ENCODE measurements at places on chromosomes 12 and 14. TPM values are rescaled to one million over a fixed set of nuclear protein-coding genes. Genes with fewer than 3 reads are reported as not detected.
A peak's percentile ranks its signal among the peaks of the same experiment; 100 is the strongest.

- no peaks in the 10 kb centered on the region for H3K36me3 ChIP-seq
- no peak for DNase-seq
- no peaks in the 10 kb centered on the region for H3K27me3 ChIP-seq
- H3K27ac ChIP-seq, result no peak overlapping the region
- H3K4me1 ChIP-seq, result no peaks in the 10 kb centered on the region
Measured at GRCh38 chr14:34355584-34356263, 106.3 kb downstream of the SPTSSA start.

Gene REP15
- total RNA-seq, result 2.3 TPM

- H3K27me3 ChIP-seq, result no peaks in the 10 kb centered on the region
- DNase-seq, result no peak
- no peak overlapping the region for H3K27ac ChIP-seq
- H3K36me3 ChIP-seq, result no peaks in the 10 kb centered on the region
Measured at GRCh38 chr14:73829526-73830431, 21.9 kb upstream of the PTGR2 start.

DNA sequence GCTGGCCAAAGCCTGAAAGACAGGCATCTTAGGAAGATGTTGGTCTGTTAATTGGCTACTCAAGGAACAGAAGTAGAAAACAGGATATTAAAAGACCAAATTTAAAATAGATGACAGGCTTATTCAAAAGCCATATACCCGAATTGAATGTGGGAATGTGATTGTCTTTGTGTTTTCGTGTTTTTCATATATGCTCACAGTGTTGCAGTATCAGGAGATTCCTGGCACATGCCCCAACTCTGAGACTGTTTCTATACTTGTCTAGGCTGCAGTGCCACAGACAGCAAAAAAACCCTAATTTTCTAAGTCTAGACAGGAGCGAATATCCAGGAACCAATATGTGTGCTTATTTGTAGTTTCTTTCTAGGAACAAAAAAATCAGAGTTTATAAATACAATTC is 57.4 kb upstream of the KRR1 start:
- no peaks in the 10 kb centered on the region for H3K4me1 ChIP-seq
- H3K27me3 ChIP-seq, result no peaks in the 10 kb centered on the region
- DNase-seq, result no peak
- no peak overlapping the region for H3K4me3 ChIP-seq
- H3K27ac ChIP-seq, result no peak overlapping the region

DNA sequence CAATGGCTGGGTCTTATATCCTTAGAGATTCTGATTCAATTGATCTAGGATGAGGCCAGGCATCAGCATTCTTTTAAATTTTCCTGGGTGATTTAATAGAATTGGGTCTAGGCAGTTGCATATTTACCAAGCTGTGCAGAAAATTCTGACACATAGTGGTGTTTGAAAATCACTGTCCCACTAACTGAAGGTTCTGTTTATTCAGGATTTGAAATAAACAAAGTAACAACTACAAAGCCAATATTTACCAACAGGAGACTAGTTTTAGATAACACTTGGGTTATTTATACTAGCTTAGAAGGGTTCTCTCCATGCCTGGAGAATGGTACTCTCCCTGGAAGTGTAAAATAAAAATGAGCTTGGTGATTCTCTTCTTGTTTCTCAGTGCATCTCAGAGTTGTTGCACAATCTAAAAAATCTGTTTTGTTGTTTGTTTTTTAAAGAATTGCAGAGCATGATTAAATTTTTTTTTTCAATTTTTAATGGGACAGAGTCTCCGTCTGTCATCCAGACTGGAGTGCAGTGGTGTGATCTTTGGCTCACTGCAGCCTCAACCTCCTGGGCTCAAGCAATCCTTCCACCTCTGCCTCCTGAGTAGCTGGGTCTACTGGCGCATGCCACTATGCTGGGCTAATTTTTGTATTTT is 16.9 kb downstream of the BEST3 start:
- H3K27me3 ChIP-seq, result no peaks in the 10 kb centered on the region
- no peaks in the 10 kb centered on the region for H3K36me3 ChIP-seq
- H3K27ac ChIP-seq, result no peak overlapping the region

- no peak overlapping the region for H3K4me3 ChIP-seq
- H3K4me1 ChIP-seq, result 0 out of 2 replicates have a peak, but pooled peaks cover 5% of the 10 kb centered on the region
- no peaks in the 10 kb centered on the region for H3K36me3 ChIP-seq
- peak; percentile 68 for DNase-seq
- no peaks in the 10 kb centered on the region for H3K27me3 ChIP-seq
Measured at GRCh38 chr14:100673085-100673806, 53.4 kb upstream of the DLK1 start.

DNA sequence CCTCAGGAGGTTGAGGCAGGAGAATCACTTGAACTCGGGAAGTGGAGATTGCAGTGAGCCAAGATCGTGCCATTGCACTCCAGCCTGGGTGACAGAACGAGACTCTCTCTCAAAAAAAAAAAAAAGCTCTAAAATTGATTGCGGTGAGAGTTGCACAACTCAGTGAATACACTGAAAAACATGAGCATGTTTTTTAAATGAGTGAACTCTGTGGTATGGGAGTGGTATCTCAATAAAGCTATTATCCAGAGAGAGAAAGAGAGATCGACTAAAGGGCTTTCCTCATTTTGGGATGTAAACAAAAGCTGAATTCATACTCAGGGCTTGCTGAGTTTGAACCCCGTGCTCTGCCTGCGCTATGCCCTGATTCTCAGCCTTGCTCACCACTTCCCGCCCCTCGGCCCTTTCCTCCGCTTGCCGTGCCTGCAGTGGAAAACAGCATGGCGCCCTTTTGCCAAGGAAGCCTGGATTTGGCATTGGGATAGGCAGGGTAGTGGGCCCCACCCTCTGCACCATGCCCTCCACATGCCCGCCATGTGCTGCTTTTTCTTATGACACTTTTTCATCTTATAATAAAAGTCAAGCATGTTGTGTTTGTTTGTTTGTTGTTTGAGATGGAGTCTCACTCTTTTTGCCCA is 102.5 kb downstream of the LGMN start:
- no peak overlapping the region for H3K4me3 ChIP-seq
- H3K27me3 ChIP-seq, result no peaks in the 10 kb centered on the region
- peaks cover 11% of the 10 kb centered on the region for H3K4me1 ChIP-seq
- H3K36me3 ChIP-seq, result no peaks in the 10 kb centered on the region
- H3K27ac ChIP-seq, result no peak overlapping the region

- no peaks in the 10 kb centered on the region for H3K27me3 ChIP-seq
- no peaks in the 10 kb centered on the region for H3K4me1 ChIP-seq
- no peak overlapping the region for H3K27ac ChIP-seq
- no peak for DNase-seq
Measured at GRCh38 chr14:47044841-47045240, 393.3 kb upstream of the RPL10L start.

DNA sequence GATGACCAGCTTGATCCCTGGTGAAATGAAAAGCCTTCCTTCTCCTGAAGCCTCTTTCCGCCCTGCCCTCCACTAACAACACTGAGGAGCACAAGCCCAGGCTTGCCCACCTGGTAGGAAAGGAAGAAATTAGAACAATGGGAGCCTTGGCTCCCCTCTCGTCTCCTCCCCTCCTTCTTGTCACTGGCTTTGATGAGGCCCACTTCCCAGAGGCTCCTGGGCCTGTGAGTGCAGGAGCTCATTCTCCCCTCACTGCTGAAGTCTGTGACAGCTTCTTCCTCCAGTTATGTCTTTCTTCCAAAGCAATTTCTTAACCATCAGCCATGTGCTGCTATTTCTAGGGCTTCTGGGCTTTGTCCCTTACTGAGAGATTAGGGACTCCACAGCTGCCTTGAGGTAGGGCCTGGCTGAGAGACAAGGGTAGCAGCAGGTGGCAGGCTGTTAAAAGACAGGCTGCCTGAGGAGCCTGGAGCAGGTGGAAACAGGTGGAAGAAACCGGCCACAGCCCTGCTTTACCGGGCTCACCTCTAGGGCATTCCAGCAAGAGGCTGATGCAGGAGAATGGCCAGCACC is 53.6 kb upstream of the SRSF5 start:
- H3K4me3 ChIP-seq, result no peak overlapping the region
- peak overlapping the region; percentile 67 for H3K27ac ChIP-seq
- DNase-seq, result peak; percentile 34
- H3K4me1 ChIP-seq, result peaks cover 17% of the 10 kb centered on the region
- no peaks in the 10 kb centered on the region for H3K27me3 ChIP-seq

DNA sequence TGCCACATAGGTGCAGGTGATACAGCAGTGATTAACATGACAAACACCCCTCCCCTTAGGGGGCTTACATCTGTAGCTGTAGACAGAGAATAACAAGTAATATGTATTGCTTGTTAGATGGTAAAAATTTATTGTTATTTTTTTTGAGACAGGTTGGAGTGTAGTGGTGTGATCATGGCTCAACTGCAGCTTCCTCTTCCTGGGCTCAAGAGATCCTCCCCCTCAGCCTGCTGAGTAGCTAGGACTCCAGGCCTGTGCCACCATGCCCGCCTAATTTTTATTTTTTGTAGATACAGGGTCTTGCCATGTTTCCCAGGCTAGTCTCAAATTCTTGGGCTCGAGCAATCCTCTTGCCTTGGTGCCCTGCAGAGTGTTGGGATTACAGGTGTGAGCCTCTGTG is 19.8 kb downstream of the DIP2B start:
- no peak overlapping the region for H3K27ac ChIP-seq
- H3K4me1 ChIP-seq, result peaks cover 24% of the 10 kb centered on the region
- no peaks in the 10 kb centered on the region for H3K36me3 ChIP-seq
- no peak for DNase-seq

DNA sequence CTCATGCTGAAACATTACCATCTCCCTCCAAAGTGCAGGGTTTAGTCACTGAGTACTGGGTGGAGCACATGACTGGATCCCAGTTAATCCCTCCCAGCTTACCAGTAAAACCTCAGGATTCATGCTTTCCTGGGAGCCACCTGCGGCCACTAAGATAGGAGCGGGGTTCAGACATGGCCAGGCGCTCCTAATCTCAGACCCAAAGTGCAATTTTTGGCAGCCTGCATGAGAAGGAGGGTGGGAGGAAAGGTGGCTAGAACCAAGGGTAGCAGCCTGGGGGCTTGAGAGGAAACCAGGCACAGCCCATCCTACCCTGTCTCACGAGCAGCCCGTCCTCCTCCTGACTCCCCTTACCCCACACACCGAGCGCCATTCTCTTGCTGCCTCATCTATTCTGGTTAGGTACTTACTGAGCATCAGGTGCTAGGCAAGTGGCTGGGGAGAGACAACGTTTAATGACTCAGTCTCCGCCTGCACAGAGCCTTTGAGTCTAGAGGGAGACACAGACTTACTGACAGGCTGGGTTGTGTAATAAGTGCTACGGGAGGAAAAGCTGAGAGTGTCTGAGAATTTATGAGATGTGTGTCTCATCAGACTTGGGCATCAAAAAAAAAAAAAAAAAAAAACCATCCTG is 9.9 kb downstream of the GPRC5A start:
- H3K27ac ChIP-seq, result peak overlapping the region; percentile 34
- peak; percentile 58 for DNase-seq
- H3K4me3 ChIP-seq, result no peak overlapping the region
- no peaks in the 10 kb centered on the region for H3K36me3 ChIP-seq

GRCh38 chr14:55850825-55851241 is 267.4 kb upstream of the PELI2 start:
- H3K27me3 ChIP-seq, result no peaks in the 10 kb centered on the region
- H3K27ac ChIP-seq, result no peak overlapping the region
- DNase-seq, result no peak
- no peaks in the 10 kb centered on the region for H3K4me1 ChIP-seq
- no peaks in the 10 kb centered on the region for H3K36me3 ChIP-seq

GRCh38 chr12:131459773-131460365 is 251.0 kb upstream of the SFSWAP start:
- H3K4me3 ChIP-seq, result no peak overlapping the region
- no peaks in the 10 kb centered on the region for H3K27me3 ChIP-seq
- H3K27ac ChIP-seq, result no peak overlapping the region
- no peaks in the 10 kb centered on the region for H3K36me3 ChIP-seq
- H3K4me1 ChIP-seq, result no peaks in the 10 kb centered on the region
- no peak for DNase-seq

GRCh38 chr12:58924652-58925051 is 4.3 kb upstream of the LRIG3 start:
- no peaks in the 10 kb centered on the region for H3K27me3 ChIP-seq
- H3K36me3 ChIP-seq, result no peaks in the 10 kb centered on the region
- peak overlapping the region; percentile 55 for H3K27ac ChIP-seq
- DNase-seq, result no peak

DNA sequence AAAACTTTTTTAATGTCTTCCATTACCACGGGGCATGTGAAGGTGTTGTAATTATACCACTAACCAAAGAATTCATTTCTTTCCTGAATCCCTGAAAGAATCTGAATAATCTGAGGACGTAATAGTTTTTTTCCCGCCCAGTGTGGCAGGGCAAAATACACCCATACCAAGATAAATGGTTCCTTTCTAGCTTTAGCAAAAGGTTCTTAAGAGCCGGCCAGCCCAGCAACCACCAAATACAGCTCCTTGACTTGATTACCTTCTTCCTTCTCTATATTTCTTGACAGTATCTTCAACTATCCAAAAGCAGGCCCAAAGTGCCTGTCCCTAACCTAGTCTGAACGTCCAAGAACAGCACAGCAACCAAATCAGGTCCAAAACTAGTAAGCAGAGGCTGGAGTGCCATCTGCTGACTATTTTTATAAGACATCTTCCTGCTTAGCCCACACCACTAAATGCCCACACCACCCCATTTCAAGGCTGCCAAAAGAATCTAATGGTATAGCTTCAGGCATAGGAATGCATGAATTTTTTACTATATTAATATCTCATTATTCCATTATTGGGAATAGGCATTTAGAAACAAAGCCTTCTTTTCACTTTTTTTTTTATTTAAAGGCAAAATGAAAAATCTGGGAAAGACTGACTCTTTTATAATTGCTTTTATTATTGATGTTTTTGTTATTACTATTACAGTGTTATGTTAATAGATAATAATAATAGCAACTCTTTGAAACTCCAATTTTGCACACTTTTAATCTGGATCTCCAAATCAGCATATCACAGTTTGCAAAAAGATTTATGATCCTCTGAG is 524.4 kb downstream of the MED13L start:
- no peaks in the 10 kb centered on the region for H3K36me3 ChIP-seq
- DNase-seq, result peak; percentile 38
- no peaks in the 10 kb centered on the region for H3K27me3 ChIP-seq
- H3K4me1 ChIP-seq, result no peaks in the 10 kb centered on the region
- no peak overlapping the region for H3K4me3 ChIP-seq
- H3K27ac ChIP-seq, result no peak overlapping the region

GRCh38 chr12:20969766-20970165 is 159.3 kb downstream of the SLCO1B3 start:
- no peaks in the 10 kb centered on the region for H3K36me3 ChIP-seq
- no peaks in the 10 kb centered on the region for H3K27me3 ChIP-seq
- H3K27ac ChIP-seq, result no peak overlapping the region
- no peak overlapping the region for H3K4me3 ChIP-seq

DNA sequence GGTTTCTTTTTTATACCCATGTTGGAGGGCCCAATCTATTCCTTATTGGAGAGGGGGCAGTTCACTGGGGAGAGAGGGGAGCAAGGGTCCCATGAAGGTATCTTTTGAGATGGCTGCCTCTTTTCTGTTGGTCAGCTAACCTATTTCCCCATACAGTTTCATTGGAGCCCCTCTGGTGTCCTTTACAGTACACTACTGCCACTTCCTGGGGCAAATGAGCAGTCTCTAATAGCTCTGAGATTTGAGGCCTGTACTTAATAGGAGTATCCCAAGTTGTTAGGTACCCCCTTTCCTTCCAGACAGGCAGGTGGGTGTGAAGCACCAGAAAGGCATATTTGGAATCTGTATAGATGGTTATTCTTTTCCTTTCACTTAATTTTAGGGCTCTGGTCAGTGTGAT is 41.3 kb upstream of the RNU6-8 start:
- H3K27ac ChIP-seq, result no peak overlapping the region
- no peaks in the 10 kb centered on the region for H3K4me1 ChIP-seq
- H3K27me3 ChIP-seq, result no peaks in the 10 kb centered on the region
- H3K4me3 ChIP-seq, result no peak overlapping the region
- DNase-seq, result no peak

Gene P2RX7
- total RNA-seq, result not detected

Gene TOMM20L
- 1.2 TPM for total RNA-seq

- no peak overlapping the region for H3K27ac ChIP-seq
- H3K27me3 ChIP-seq, result no peaks in the 10 kb centered on the region
- H3K36me3 ChIP-seq, result no peaks in the 10 kb centered on the region
- no peak overlapping the region for H3K4me3 ChIP-seq
- H3K4me1 ChIP-seq, result no peaks in the 10 kb centered on the region
Measured at GRCh38 chr12:41514021-41514777, 326.1 kb downstream of the PDZRN4 start.

Measured in Caco-2 (cell line).